Smooth muscle cell of the pulmonary artery (primary cell): ENCODE measurements at places on chromosomes 11 and 22. TPM values are rescaled to one million over a fixed set of nuclear protein-coding genes. Genes with fewer than 3 reads are reported as not detected.

The TECTA gene
- 0.43 and 0.46 TPM in 2 replicates for total RNA-seq

The SYT7 gene
- total RNA-seq = 7.4 and 40.1 TPM in 2 replicates

The INS gene
- not detected in 2 replicates for total RNA-seq

The KBTBD3 gene
- 3.9 and 6.9 TPM in 2 replicates for total RNA-seq

The BTG4 gene
- not detected in 2 replicates for total RNA-seq

The KREMEN1 gene
- total RNA-seq = 1.6 and 6.5 TPM in 2 replicates

The LBHD1 gene
- total RNA-seq = 3.0 and 3.9 TPM in 2 replicates

The MS4A15 gene
- total RNA-seq = not detected in 2 replicates

The ESAM gene
- total RNA-seq = 2.9 and 5.5 TPM in 2 replicates

The KCNJ5 gene
- total RNA-seq = under 0.01 and 0.03 TPM in 2 replicates

The CELSR1 gene
- total RNA-seq = 2.0 and 14.1 TPM in 2 replicates

The DHCR7 gene
- total RNA-seq = 40.7 and 78.4 TPM in 2 replicates

The SHANK3 gene
- total RNA-seq = 0.33 and 0.59 TPM in 2 replicates

The ACR gene
- total RNA-seq = not detected in 2 replicates

The RFPL3 gene
- not detected in 2 replicates for total RNA-seq

The APOBEC3B gene
- total RNA-seq = 0.30 and 2.0 TPM in 2 replicates

The DRD4 gene
- total RNA-seq = 0.07 and 0.23 TPM in 2 replicates

The TRPM5 gene
- total RNA-seq = not detected in 2 replicates

The LRRC56 gene
- 0.52 and 1.1 TPM in 2 replicates for total RNA-seq

The SUSD2 gene
- 46.2 and 79.1 TPM in 2 replicates for total RNA-seq
